ENCODE measurements at places on chromosomes 16 and 17.

DNA sequence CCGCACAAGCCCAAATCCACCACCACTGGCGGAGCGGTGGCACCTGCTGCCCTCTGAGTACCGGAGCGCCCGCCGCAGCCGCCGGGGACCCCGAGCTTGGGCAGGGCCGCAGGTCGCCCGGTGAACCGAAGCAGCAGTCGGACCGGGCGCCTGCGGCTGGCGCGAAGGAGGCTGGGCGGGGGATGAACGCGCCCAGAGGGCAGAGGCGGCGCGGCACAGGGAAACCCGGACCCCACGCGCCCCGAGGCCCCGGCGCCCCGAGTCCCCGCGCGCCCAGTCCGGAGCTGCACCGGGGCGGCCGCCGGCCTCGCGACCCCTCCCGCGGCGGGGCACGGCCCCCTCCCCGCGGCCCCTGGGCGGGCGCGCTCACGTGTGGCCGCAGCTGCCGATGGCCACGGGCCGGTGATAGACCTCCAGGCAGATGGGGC lies 393 bp downstream of the RNF166 start:
- no peak for DNase-seq

DNA sequence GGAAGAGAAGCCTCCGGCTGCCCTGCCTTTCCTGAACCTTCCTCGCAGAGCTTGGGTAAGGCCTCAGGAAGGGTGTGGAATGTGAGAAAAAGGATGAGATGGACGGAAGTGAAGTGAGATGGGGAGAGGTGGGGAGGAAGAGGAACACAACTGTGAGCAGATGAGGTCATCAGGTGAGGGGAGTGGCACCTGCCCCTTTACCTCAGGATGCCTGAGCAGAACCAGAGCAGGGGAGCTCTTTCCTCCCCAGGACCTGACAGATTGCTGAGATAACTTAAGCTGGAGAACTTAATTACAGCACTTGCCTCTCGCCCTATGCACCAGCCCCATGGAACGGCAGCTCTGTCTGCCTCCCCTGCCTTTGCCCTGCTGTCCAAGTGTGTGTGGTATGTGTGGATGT lies 29.8 kb downstream of the TMEM132E start:
- DNase-seq: no peak

DNA sequence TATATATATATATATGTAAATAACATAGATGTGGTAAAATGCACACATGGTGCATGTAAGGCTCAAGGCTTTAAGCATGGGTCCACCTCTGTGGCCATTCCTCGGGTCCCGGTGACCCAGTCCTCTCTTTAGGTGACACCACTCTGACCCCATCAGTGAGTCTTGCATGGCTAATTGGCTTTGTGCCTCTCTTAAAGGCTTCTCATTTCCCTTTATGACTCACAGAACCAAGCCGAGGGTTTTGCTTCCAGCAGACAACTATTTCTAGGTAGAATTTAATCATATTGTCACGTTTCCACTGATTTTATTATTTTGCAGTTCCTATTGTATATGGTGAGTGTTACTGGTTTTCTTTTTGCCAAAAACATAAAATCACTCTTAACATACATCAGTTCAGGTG lies 59.7 kb downstream of the PLCG2 start:
- no peak for DNase-seq

DNA sequence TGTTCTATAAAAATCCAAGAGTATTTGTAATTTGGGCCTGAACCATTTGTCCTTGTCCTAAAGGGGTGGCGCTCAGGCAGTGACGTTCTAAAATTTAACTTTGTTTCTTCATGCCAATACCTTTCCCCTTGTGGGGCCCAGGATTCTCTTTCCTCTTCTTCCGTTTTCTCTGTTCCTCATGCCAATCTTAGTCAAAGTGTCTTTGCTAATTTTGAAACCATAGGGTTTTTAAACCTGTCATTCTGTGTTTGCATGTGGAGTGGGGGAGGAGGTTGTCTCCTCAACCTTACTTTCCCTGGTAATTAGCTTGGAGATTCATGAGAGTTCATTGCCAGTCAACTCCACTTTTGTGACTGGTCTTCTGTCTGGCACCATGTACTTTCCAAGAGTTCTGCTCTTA lies 337.1 kb downstream of the MAF start:
- DNase-seq: no peak

- DNase-seq: no peak
Observed at GRCh38 chr16:19831678-19832077, 53.0 kb downstream of the GPRC5B start.

DNA sequence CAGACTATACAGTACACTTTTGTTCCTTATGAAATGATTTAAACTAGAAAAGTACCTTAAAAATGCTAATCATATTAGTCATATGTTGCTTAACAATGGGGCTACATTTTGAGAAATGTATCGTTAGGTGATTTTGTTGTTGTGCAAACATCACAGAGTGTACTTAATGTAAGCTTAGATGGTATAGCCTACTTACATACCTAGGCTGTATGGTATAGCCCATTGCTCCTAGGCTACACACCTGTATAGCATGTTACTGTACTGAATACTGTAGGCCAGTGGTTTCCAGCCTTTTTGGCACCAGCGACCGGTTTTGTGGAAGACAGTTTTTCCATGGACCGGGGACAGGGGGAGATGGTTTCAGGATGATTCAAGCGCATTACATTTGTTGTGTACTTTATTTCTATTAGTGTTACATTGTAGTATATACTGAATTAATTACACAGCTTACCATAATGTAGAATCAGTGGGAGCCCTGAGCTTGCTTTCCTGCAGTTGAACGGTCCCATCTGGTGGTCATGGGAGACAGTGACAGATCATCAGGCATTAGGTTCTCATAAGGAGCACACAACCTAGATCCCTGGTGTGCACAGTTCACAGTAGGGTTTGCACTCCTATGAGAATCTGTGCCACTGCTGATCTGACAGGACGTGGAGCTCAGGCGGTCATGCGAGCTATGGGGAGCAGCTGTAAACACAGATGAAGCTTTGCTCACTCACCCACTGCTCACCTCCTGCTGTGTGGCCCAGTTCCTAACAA lies 35.0 kb upstream of the MRC2 start:
- DNase-seq: no peak

GRCh38 chr16:81707411-81708265 lies 71.5 kb upstream of the PLCG2 start:
- no peak for DNase-seq

DNA sequence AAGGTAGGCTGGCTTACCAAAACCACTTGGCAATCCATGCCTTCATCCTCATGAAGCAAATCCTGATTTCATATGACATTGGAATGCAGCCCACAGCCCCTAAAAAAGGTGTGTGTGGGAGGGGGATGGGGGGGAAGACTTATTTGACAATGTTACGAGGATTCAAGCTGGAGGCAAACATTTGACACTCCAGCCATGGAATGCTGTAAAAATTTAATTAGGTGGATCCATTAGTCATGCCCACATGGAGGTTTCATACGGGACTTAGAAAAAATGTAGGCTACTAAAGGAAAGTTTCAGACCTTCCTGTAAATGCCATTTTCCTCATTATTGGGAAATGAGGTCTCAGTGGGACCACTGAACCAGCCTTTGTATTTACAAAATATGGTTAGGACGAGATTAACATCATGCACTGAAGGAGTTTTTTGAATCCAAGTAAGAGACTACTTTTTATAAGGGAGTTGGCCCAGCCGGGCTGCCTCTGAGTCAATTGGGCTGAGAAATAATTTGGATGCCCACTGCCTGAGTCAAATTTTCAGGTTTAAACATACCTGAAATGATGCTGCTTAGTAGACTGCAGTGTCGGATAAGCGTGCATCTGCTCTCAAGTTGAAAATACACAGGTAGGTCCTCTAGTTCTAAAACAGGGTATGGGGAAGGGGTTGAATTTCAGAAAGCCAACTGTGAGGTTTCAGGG lies 44.6 kb upstream of the MAF start:
- DNase-seq: no peak

DNA sequence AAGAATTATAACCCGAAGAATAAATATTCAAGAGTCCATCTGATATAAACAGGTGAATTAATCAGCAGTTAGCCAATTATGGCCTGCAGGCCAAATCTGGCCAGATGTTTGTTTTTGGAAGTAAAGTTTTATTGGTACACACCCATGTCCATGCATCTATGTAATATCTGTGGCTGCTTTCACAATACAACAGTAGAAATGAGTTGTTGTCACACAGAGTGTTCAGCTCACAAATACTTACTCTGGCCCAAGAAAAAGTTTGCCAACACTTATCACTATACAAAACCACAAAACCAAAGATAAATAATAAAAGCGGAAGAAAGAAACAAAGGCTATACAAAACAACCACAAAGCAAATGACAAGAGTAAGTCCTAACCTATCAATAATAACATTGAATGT lies 109.4 kb downstream of the CDYL2 start:
- DNase-seq: no peak

All from right kidney (tissue), 9 donors.